ENCODE measurements at places on chromosomes 5 and 9. TPM values are rescaled to one million over a fixed set of nuclear protein-coding genes. Genes with fewer than 3 reads are reported as not detected.

PCDHB13 gene
- not detected for total RNA-seq

FOXD4L3 gene
- total RNA-seq, result 0.21 TPM

DNA sequence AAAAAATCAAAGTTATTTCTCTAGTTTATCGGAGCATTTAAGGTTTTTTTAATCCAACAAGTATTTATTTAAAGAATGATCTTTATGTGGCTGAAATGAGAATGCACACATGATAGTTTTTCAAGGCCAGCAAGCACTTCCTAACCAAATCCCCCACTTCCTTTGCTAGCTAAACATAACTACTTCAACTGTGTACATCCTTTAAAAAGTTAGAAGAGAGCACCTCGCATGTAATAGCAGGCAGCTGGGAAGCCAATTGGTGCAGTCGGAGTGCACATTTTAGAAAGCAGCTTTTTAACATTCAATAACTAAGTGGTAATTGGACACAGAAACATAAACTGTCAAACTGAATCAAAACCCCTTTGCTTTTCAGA is 245.7 kb downstream of the BNC2 start:
- no peak for DNase-seq

DNA sequence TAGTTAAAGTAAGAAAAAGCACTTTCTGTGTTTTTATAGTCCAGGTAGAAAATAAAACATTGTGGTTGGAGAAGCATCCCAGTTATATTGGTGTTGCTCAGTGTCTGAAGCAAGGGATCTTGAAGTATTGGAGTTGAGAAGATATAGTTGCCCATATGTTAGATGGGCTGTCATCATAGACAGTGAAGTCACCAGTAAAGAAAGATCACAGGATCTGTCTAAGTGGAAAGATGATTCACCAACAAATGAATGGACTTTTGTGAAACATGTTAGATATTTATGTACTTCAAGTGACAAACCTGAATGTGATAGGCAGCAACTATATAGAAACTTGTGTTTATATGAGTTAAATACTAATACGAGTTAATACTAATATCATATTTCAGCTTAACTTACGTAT is 11.7 kb downstream of the OGN start:
- no peak for DNase-seq

DNA sequence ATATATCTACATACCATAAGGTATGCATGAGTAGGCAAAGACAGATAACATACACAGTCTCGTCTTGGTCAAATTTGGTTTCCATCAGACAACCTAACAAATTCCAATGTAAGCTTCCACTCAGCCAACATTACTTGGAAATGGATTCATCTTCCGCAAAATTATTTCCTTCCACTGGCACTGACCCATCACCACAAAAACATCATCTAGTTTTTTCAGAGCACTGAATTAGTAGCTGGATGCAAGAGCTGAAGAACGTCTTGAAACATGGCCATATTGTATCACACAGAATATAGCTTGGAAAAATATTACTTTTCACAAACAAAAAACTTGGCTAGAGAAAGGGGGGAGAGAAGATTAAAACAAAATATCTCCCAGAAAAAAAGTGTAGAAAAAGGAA is 73.5 kb downstream of the EFNA5 start:
- DNase-seq, result no peak

DNA sequence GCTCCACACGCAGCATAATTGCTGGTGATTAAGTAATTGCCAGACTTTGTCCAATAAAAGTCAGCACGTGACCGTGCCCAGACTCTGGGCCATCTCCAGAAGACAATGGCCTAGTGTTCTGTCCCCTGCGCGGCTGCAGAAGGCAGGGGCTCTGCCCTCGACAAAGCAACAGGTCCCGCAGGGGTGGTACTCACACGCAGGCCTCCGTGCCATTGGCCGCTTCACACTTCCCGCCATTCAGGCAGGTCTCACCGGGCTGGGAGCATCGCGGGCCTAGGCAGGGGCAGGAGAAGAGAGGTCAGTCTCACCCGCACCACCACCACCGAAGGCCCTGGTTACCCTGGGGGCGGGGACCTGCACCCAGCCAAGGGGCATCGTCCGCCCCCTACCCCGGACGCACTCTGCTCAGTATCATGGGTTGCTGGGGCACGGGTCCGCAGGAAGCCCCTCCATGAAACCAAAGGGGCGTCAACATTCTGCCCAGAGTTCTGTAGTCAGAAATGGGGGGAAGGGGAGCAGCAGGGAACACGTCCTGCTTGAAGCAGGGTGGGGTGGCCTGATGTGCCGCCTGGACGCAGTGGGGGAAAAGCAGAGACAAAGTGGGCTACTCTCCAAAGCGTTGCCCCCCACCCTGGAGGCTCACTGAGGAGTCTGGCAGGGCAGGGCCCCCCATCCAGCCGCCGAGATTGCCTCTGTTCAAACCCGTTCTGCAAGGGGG is 1.9 kb downstream of the NOTCH1 start:
- DNase-seq, result no peak

- no peak for DNase-seq
Observed at GRCh38 chr9:125854553-125855275, 107.5 kb downstream of the PBX3 start.

DNA sequence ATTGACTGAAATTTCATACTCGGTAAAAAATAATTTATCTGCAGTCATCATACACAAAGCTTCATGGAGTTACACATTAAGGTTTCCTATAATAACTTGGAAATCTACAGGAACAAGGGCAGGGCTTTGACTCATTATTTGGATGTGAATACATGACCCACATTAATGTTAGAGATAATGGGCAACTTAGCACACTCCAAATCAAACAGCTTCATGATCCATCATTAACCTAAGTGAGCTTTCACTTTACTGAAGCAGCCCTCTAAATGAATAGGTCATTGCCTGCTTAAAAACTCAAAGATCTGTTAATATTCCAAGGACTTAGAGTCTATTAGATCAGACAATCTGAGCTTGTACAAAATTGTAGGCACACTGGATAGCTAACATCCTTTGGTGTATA is 9.0 kb downstream of the CDH12 start:
- DNase-seq, result no peak

MCC gene
- 7.4 TPM for total RNA-seq

GARIN3 gene
- total RNA-seq, result not detected

GRCh38 chr5:41598011-41598410 is 87.6 kb upstream of the PLCXD3 start:
- DNase-seq, result no peak

DNA sequence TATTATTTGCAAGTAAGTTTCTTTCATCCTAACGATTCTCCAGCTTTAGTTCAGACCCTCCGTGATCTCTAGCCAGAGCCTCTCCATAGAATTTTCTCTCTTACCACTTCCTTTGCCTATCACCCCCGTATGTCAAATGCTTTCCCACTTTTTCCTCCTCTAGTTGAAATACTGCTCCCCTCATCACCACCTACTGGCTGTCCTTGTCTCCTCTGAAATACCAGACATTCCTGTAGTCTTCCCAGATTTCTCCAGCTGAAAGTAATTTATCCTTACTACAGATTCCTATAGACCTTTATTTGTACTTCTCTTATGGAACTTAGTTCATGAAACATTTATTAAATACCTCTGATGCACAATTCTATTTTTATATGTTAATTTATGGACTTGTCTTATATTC is 36.0 kb upstream of the GLIPR2 start:
- DNase-seq, result no peak

- DNase-seq, result peak; percentile 92
Observed at GRCh38 chr9:99253772-99254431, 31.8 kb downstream of the SEC61B start.

GRCh38 chr5:10073441-10074104 is 176.1 kb downstream of the ATPSCKMT start:
- DNase-seq, result no peak

NELFB gene
- 70.8 TPM for total RNA-seq

CD72 gene
- total RNA-seq, result 11.9 TPM

DNA sequence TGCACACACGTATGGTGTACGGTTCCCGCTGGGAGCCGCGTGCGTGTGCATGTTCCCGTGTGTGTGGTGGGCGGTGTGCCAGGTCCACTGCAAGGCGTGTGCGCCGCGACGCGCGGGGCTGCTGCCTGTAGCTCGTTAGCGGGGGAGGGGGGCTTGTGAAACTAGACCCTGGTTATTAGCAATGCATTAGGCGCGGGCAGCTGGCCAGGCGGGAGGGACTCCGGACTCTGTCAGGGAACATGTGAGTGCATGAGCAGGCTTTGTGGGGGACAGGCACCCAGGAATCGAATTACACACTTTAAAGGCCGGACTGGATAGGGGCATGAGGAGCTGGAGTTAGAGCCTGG is 32.2 kb upstream of the ENHO start:
- DNase-seq, result no peak

Data from activated CD8-positive, alpha-beta memory T cell treated with anti-CD3 and anti-CD28 coated beads, Interleukin-2, amount 10 ng/mL, durations not matched to agents 7 days and 5 days (primary cell).